ENCODE measurements at places on chromosomes 7 and 10. TPM values are rescaled to one million over a fixed set of nuclear protein-coding genes. Genes with fewer than 3 reads are reported as not detected.

- no peak for DNase-seq
These were observed 23.4 kb downstream of the KBTBD2 start for GRCh38 chr7:32868116-32868515.

GRCh38 chr7:145151676-145152075, 315.8 kb upstream of the TPK1 start:
- no peak for DNase-seq

DNA sequence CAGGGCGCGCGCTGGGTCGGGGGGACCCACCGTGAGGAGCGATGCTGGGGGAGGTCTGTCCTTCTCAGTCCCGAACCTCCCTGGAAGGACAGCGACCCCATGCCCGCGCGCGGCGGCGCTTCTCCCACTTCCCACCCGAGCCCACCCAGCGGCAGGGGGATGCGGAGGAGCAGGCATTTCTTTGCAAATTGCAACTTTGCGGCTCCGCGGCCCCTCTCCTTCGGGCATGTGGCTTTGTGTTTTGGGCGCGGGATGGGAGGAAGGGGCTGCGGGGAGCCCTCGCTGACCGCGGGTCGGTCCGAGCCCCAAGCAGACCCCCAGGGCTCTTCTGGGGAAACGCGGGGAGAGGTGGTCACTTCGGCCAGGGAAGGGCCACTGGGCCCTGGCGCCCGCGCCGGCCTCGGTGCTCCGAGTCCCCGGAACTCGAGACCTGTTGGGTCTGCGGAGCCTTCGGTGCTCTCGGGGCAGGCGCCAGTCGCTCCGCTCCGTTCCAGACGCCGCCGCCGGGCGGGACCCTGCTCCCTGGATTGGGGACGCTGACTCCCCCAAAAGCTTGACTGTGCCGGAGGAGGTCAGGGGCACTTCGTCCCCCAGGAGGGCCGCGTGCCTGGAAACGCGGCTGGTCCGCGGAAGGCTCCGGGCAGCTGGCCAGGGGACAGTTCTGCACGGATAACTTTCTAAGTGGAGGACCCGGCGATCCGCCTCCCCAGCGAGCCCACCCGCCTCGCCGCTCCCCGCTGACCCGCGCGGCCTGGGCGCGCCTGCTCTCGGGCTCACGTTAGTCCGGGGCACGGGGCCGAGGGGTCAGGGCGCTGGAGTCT, 164.2 kb upstream of the DPP6 start:
- no peak for DNase-seq

- no peak for DNase-seq
These were observed 17.6 kb upstream of the C10orf105 start for GRCh38 chr10:71737001-71737833.

DNA sequence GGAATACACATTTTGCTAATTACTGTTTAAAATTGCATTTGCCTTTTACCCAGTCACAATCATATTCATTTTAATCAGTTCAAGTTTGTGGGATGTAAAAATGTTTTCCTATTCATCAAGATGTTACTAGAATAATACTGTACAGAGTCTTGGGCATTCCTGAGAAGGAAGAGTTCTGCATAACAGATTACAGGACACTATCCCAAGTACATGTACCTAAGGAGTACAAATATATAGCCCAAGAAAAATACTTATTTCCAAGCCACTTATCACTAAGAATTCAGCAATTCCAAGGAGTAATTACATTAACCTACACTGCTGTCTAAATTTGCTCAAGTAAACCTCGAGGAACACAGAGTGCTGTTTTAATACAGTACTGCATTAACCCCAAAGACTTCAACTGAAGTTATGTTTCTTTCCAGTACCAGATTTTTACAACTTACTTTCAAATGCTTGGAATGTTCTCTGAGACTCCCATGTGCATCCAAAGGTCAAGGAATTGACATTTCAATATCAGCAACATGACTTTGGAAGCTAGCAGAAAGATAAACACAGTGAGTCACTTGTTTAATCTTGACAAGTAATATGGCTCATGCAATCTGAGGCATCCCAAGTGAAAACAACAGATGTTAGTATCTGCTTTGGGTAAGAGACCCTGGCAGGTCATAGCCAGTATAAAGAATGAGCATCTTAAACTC, 125.4 kb upstream of the BET1 start:
- DNase-seq = no peak

DNA sequence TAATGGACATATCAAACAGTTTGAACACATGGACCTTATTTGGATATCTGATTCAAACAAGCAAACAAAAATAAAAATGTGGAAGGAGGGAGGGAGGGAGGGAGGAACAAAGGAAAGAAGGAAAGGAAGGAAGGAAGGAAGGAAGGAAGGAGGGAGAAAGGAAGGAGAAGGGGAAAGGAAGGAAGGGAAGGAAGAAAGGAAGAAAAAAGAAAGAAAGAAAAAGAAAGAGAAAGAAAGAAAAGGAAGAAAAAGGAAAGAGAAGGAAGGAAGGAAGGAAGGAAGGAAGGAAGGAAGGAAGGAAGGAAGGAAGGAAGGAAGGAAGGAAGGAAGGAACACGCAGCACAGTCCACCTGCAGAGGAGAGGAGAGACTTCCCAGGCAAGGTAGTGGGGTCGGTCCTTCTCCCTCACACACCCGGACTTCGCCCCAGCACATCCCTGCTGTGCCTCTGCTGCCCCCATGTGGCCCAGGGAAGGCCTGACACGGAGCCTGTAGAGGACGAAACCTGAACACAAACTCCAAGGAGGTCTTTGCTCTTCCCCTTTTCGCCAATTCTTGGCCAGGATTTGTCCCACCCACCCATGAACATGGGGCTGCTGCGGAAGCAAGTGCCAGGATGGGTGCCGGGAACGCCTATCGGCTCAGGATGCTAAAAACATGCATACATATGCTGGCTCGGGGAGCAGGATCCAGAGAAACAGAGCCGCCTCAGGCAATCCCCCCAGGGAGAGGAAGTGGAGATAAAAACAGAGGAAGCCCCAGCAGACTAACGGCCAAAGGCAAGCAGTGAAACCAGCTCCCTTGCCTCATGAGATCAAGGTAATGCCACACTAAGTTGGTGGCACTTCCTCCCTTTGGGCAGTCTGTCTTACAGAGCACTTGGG, 52.3 kb upstream of the DGKI start:
- DNase-seq = peak; percentile 69

GRCh38 chr7:83517035-83517700, 131.8 kb downstream of the SEMA3E start:
- DNase-seq = no peak

DNA sequence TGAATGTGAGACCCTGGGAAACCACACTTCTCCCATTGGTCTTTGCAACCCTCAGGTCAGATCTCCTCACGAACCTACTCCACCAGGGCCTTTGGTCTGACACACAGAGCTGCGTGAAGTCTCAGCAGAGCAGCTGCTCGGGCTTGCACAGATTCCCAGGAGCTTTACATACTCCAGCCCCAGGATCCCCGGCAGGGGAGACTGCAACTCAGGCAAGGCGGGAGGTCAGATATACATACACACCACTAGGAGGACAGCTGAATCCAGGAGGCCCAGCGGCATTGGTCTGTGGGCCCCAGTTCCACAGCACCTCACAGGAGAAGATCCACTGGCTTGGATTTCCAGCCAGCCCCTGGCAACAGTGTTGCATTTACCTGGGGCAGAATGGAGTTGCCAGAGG, 239.2 kb downstream of the GPAM start:
- DNase-seq = no peak

DNA sequence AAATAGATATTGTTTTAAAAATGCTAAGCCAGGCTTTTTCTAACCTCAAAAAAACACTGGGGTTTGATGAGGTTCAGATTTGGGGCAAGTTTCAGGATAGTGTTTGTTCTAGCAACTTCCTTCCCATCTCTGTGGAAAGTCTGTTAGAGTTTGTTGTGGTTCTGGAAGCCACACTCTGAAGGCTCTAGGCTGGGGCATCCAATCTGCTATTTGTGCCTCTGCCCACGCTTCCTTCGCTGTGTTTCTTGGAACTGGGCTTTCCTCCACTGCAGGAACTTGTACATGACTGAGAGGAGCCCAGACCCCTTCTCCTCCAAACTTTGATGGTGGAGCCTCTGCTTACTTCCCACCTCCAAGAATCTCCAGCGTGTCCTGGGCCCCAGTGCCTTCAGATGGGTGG, 108.5 kb upstream of the SLC25A13 start:
- DNase-seq = no peak

- DNase-seq = no peak
These were observed 9.3 kb downstream of the LIPA start for GRCh38 chr10:89242345-89242684.

NPY4R2 gene
- polyA plus RNA-seq = not detected

RARRES2 gene
- not detected for polyA plus RNA-seq

SGPL1 gene
- 10.7 TPM for polyA plus RNA-seq

All from naive thymus-derived CD8-positive, alpha-beta T cell (primary cell).